Activated T-cell treated with anti-CD3 and anti-CD28 coated beads for 24 hours (primary cell): ENCODE measurements at places on chromosomes 3 and 15.

DNA sequence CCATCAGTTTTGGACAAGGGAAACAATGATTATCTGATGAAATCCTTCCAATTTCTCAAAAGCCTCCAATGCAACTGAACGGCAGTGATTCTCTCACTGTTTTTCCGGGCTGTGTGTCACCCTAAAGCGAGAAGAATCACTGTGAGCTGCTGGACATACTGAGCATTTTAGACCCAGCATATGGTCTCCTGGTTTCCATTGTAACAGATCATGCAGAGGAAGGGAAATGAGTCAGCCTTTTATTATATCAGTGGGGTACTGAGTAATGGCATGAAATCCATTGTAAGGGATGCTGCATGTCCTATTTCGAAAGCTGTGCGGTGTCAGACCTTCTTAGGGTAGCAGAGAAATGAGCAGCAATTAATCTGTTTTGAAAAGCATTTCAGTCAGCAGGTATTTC lies 287.1 kb downstream of the IL5RA start:
- no peak for DNase-seq

- DNase-seq = no peak
Observed at GRCh38 chr3:54198556-54198955, 76.2 kb downstream of the CACNA2D3 start.

GRCh38 chr3:152328841-152329240 lies 60.1 kb downstream of the MBNL1 start:
- no peak for DNase-seq

- DNase-seq = no peak
Observed at GRCh38 chr3:105504440-105504951, 137.8 kb downstream of the ALCAM start.

- DNase-seq = no peak
Observed at GRCh38 chr15:51302480-51302879, 35.9 kb downstream of the CYP19A1 start.

DNA sequence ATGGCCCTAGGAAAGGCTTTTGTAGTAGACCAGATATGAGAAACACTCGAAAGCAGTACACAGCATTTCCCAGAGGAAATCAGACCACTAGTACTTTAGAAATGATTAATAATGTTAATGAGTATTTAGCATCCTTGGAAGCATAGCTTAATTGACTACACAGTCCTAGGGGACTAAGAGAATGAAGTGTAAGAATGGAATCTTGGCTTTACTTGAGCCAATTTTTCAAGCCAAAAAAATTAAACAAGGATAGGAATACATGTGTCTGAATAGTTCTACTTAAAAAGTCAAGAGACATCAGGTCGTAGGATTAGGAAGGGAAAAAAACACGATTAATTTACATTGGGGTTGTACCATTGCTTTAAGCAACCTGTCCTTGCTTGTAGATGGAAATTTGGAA lies 38.2 kb downstream of the DPPA2 start:
- DNase-seq = no peak

DNA sequence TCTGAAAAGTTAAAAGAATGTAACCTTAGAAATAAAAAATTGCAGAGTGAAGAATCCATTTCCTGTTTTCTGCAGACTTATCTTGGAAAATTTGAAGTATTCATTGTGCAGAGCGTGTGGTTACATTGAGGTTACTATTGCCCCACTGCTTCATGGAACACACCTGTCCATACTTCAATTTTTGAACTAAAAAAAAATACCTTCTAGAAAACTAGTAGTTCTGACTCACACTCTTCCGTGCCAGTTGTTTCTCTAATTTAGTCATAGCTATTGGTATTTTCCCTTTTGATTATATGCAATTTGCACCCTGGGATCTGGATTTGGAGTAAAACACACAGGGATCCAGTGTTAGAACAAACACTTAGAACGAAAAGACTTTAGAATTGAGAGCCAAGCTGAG lies 111.8 kb upstream of the LYSMD4 start:
- no peak for DNase-seq
